ENCODE measurements at places on chromosomes 1 and 21.

- DNase-seq: no peak
Observed at GRCh38 chr1:63969441-63969901, 195.7 kb downstream of the ROR1 start.

DNA sequence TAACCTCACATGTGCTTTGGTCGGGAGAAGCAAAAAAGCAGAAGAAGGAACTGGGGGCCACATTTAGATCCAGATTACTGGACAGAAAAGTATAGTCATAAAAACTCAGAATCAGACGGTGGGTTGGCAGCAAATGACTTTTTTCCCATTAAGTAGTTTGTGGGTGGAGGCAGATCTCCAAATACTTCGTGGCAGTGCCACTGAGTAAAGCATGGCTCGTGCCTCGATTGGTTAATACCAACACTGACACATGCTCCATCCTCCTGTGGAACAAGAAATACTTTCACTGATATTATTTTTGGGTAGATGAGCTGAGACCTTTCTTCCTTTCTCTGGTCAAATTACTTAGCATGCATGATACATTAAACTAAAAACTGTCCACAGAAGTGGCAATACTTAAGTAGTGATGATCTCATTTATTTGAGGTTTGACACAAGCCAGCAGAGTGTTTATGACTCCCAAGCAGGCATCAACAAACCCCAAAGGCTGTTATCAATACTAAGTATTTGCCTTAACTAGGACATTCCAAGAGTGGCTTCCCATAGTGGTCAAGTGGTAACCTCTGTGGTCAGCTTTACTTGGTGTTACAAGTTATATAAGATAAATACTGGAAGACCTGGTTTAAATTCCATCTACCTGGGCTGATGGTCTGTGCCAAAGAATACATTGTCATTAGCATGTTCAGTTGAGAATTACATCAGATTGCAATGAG is 500.0 kb upstream of the RUNX1 start:
- no peak for DNase-seq

- DNase-seq: no peak
Observed at GRCh38 chr1:174942547-174943255, 57.0 kb upstream of the CACYBP start.

DNA sequence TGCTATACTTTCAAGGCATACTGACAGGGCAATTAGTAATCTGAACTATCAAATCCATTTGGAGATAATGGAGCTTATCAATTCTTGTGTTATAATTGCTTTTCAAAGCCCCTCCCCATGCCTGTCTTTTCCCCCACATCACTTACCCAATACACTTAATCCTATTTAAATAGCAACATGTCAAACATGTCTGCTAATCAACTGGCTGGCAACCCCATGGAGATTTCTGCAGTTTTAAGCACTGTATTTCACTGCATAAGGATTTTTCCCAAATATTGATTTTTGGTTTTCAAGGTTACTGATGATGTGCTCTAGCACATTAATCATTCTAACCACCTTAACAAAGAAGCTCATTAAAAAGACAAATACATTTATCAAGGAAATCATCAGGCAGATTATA is 800.3 kb downstream of the PLA2G4A start:
- no peak for DNase-seq

GRCh38 chr1:200454425-200454824 is 44.6 kb upstream of the ZNF281 start:
- no peak for DNase-seq

DNA sequence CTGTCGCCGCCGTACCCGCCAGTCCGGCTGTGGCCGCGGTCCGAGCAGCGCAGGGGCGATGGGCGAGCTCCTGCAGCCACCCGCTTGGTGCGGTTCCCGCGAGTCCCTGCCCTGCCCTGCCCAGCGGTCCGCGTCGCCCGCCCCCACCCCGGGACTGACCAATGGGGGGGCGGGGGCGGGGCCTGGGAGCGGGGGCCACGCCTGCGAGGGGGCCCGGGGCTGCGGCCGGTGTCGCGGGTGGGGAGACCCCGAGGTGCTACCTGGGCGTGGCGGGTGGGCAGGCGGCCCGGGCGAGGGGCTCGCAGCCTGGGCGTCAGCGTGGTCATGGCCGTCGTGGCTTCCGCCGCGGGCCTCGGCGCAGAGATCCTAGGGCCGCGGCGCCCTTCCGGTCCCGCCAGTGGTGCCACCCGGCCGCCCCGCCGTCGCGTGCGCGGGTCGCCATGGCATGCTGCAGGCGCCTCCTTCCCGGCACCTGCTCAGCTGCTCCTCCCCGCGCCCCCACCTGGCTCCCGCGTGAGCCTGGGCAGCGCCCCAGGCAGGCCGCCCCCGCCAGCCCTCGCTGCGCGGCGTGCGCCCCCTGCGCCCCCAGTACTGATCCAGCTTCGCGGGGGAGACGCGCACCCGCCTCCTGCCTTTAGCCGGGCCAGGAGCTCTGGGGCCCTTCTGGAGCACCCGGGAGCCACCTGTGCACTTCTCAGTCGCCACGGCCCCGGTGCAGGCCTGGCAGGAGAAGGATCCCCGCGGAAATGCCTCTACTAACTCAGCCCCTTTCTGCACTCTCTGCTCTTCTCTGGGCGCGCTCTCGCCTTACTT is at the start of gene BMP8B:
TSS of gene BMP8B (minus strand) at position 108 of the 813 bp plus-strand sequence. CDS start 380 bp downstream, outside the sequence.
- DNase-seq: peak; percentile 53

DNA sequence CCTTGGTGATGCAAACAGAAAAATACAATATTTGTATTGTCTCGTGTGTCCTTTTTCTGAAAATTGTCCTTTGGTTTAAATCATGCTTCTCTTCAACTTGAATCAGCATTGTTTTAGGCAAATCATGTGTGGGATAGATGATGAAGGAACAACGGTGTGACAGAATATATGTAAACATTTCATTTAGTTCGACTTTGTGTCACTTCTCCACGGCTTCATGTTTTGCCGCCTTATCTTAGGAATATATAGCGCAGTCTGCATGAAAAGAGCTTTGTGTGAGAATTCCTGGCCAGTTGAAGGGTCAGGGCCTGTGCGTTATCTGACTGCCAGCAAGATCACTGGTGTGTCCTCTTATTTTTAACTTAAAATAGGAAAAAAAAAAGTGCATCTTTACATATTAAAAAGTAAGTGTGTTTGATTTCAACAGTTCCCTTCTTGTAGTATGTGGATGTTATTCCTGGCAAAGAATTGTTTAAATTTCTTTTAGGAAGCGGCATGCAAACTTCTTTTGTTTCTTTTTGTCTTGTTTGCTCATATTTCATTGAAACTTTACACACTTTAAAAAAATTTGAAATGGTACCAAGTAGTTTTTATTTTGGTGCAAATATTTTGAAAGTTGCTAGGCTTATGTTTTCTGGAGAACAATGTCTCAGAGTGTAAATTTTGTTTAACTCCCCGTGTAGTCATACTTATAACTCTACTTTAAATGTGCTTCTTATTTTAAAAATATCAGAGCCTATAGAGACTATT is 465.2 kb downstream of the USP25 start:
- no peak for DNase-seq

GRCh38 chr21:45923146-45923545 is 58.4 kb upstream of the COL6A1 start:
- DNase-seq: peak; percentile 49

GRCh38 chr1:184740344-184740743 is 14.3 kb downstream of the EDEM3 start:
- DNase-seq: no peak

DNA sequence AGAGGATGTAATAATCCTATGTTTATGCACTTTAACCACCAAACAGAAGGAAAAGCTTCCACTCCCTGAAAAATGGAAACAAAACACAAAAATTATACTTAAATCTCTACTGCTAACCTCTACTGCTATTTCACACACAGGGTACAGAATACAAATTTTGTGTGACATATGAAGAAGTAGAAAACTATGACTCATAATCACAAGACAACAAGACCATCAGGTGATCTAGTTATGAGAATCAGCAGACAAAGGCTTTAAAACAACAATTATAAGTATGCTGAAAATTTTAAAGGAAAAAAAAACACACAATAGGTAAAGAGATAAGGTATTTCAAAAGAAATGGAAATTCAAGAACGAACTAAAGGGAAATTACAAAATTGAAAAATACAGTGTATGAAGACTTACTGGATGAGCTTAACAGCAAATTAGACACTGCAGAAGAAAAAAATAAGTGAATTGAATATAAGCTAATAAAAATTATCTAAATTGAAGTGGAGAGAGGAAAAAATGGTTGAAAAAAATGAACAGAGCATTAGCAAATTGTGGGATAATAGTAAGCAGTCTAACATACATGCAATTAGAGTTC is 13.6 kb upstream of the NAV1 start:
- DNase-seq: no peak

DNA sequence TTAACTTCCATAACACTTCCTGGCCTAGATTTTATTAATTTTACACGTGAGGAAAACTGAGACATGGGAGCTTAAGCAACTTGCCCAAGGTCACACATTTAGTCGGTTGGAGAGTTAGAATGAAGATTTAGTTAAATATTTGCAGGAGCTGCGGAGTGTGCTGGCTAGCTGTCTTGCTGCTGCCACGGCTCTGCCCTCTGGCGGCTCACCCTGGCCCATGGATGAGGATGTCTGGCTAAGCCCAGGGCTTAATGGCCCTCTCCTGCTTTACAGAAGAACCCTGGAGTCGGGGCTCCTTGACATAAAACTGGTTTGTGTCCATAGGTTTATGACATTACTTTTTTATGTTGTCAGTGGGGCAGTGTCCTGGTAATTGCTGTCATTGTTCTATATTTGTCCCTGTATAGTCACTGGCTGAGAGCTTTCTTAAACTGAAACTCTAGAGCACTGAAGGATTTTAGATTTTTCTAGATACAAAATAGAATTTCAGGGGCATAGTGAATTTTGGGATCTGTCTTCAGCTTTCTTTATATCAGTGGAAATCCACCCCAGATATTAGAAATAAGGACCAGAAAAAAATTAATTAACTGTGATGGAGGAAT is 88.9 kb upstream of the WLS start:
- no peak for DNase-seq

DNA sequence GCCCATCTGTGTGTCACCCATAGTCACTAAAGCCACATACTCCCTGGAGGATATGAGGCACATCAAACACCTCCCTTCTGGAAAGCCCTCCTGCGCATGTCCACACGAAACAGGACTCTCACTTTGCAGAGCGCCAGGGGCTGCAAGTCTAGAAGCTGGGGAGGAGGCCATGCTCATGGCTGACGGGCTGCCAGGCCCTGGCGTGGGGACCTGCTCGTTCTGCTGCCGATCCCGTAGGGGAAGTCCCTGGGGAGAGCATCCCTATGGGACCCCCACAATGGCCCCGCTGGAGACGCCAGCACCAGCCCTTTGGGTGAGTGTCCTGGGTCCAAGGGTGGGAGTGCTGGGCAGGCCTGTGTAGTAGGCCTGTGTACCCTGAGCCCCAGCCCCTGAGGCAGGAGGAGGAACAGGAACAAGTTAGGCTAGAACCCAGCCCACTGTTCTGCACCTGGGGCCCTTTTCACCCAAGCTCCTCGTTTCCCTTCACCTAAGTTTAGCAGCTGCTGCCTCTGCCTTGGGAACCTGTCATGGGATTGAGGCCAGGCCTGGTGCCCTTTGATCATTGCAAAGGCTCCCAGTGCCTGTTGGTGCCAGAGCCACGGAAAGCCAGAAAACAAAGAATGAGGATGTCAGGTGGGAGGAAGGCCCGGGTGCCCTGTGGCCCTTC is 9.9 kb downstream of the FAM3B start:
- no peak for DNase-seq

- DNase-seq: no peak
Observed at GRCh38 chr1:67850151-67850551, 16.9 kb upstream of the GNG12 start.

- DNase-seq: no peak
Observed at GRCh38 chr21:37455504-37455911, 88.9 kb downstream of the DYRK1A start.

DNA sequence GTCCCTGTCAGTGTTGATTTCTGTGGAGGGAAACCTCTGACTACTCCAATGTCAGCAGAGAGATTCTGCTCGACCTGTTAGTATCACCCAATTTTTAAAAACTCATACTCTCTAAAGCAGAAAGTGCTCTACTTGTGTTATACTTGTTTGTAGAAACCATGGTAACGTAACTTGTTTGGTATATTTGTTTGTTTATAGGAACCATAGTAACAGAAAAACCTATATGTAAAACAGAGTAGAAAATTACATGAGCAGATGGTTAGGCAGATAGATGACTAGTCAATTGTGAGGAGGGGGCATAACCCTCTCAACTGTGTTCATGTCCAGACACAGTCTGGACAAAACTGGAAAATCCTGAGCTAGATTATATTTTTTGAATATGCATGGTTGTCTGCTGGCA is 6.7 kb downstream of the TRIM45 start:
- no peak for DNase-seq

DNA sequence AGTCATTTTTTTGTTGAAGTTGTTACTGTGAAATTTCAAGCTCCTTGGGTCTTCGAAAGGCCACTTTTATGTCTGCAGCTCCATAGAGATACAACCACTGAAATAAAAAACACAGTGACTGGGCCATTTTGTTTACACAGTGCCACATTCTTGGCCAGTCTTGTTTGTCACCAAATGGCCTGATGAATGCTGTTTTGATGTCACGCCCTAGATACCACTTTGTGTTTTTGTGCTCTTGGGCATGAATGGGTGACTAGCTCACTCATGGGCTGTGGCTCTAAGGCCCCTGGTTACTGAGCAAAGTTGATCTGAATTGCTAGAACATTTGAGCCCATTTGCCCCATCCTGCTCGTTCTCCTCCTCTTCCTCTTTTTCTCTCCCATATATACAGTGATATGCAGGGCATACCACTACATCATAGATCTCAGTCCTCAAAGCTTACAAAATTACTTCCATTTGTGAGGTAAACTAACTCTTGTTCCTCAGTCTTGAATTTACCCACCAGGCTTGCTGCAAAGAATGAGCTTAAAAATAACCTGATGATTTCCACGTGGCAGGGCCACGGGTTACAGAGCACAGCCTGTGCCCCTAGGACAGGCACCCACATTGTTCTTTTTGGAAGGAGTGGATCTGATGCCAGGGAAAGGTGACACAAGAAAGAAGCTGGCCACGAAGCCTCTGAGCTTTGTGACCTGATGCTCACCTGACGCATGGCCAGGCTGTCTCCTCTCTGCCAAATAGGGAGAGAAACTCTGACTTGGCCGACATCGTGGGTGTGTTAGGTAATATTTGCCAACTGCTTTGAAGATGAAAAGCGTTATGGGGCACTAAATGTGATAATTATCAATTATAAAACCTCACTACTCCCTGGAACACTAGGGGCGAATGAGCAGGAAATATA is 92.4 kb downstream of the RUNX1 start:
- no peak for DNase-seq

DNA sequence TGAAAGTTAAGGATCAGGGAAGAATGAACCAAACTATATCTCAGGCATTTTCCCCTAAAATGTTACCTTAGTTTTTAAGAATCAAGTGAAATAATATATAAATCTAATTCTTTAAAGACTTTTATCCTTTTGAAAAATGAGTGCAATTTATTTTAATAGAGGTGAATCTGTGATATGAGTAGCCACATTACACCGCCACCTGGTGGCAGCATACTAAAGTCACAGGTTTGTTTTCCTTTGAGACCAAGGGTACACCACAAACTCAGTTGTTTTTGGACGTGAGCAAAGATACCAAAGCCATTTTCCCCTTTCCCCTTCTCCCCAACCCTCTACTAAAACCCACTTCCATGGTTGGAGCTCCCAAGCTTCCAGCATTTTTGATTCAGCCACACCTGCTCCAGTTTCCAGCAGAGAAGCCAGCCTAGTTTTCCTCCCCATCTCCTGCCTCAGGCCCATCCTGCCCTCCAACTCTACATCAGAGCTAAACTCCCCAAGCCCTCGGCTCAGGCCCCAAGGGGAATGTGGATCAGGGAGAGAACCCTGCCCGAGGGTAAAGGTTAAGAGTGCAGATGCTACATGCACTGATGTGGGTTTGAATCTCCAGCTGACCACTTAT is 22.9 kb upstream of the LDLRAP1 start:
- peak; percentile 76 for DNase-seq

GRCh38 chr1:184827600-184828368 is 73.1 kb upstream of the EDEM3 start:
- no peak for DNase-seq

Data from activated CD4-positive, alpha-beta memory T cell treated with anti-CD3 and anti-CD28 coated beads, Interleukin-2, amount 10 ng/mL, durations not matched to agents 7 days and 5 days (primary cell).